ENCODE measurements at places on chromosomes 1 and 21. TPM values are rescaled to one million over a fixed set of nuclear protein-coding genes. Genes with fewer than 3 reads are reported as not detected.

Gene THEM5
- total RNA-seq = not detected

Gene DHX9
- total RNA-seq = 111 TPM

Gene FMO5
- total RNA-seq = 2.5 TPM

Gene SPTA1
- total RNA-seq = 0.55 TPM

Gene LRRC38
- total RNA-seq = not detected

Gene ASAP3
- 37.6 TPM for total RNA-seq

Gene S100A6
- total RNA-seq = 1,184 TPM

Gene CXADR
- total RNA-seq = 0.74 TPM

Gene RLF
- 13.1 TPM for total RNA-seq

Gene IL22RA1
- total RNA-seq = not detected

Gene PHTF1
- 14.7 TPM for total RNA-seq

Gene MX2
- 39.9 TPM for total RNA-seq

Gene SEC16B
- 2.9 TPM for total RNA-seq

Gene SLAMF7
- 0.64 TPM for total RNA-seq

Gene TP73
- not detected for total RNA-seq

GRCh38 chr1:203126151-203126865 is 1.2 kb upstream of the ADORA1 start:
- peak; percentile 53 for DNase-seq

DNA sequence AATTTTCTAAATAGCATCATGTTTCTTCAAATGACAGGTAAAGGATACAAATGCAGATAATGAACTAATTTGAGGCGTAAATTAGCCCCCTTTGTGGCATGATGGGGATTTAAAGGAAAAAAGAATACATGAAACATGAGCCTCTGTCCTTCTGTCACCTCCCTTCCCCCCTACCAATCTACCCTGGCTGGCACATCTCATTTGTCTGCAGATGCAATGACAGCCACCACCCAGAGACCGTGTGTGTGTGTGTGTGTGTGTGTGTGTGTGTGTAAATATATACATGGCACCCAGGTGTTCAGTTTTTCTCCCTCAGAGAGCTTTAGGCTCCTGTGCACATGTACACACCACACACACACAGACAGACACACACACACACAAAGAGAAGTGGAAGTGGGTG is 451.1 kb downstream of the RWDD3 start:
- no peak for DNase-seq

DNA sequence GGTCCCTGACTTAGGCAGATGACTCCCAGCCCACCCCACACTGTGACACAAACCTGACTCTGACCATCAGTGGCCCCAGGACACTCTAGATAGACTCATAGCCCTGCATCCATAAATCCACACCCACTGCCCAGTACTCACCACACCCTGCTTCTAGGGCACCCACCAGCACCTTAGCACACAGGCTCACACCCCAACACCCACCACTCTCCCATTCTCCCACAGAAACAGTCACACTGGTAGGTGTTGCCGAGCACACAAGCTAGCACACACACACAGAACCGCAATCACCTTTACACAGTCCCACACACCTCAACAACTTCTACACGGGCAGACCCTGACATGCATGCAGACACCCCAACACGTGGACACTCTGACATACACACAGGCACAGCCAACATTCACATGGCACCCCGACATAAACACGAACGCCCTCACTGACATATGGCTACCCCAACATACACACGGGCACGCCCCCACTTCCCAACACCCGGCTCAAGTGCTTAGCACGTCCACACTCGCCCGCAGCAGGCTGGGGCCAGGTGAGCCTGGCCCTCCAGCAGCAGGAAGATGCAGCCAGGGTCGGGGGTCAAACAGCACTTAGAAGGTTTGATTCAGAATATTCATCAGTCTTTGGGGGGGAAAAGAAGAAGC is 105.5 kb upstream of the TARDBP start:
- no peak for DNase-seq

- no peak for DNase-seq
Measured at GRCh38 chr1:174534789-174535188, 87.0 kb downstream of the GPR52 start.

DNA sequence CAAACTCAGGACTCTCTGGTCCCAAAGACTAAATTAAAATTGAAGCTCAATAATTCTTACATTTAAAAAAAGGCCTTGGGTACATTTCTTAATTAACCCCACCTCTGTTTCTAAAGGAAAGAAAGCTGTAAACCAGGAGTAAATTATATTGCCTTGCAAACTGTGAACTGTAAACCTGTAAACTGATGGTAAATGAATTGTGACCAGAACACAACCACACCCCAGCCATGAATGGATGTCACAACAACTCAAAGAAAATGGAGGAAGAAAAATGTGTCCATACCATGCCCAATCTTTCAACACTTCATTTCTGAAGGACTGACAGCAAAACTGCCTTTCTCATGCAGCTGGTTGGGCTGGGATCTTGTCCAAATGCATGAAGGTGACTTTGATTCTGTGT is 171.3 kb upstream of the C1orf87 start:
- DNase-seq = no peak

GRCh38 chr1:152901631-152902030 is 6.7 kb upstream of the IVL start:
- no peak for DNase-seq

DNA sequence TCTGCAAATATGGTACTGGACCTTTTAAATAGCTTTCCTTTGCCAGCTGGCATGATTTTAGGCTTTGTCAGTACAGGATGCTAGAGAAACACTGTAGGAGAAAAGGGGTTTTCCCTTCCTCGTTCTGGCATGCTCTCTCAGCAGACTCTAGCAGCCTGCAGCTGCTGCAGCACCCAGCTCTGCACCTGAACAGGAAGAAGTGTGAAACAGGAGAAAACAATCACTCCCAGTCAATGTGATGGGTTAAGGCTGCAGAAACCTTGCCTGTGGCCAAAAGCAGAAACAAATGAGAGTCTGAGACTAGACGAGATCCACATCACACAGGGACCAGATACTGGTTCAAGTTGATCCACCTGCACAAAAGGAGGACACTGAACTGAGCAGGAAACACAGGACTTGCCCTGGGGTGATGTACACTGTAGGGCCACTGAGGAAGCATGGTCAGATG is 21.2 kb downstream of the OVGP1 start:
- no peak for DNase-seq

- DNase-seq = no peak
Measured at GRCh38 chr1:28354121-28354520, 15.4 kb upstream of the PHACTR4 start.

- DNase-seq = no peak
Measured at GRCh38 chr1:6261615-6261995, 707 bp upstream of the GPR153 start.

GRCh38 chr1:98277118-98277517 is 356.3 kb upstream of the DPYD start:
- no peak for DNase-seq

- DNase-seq = no peak
Measured at GRCh38 chr1:199046618-199047017, 407.8 kb downstream of the PTPRC start.

GRCh38 chr1:114558544-114558943 is 22.9 kb downstream of the BCAS2 start:
- no peak for DNase-seq

DNA sequence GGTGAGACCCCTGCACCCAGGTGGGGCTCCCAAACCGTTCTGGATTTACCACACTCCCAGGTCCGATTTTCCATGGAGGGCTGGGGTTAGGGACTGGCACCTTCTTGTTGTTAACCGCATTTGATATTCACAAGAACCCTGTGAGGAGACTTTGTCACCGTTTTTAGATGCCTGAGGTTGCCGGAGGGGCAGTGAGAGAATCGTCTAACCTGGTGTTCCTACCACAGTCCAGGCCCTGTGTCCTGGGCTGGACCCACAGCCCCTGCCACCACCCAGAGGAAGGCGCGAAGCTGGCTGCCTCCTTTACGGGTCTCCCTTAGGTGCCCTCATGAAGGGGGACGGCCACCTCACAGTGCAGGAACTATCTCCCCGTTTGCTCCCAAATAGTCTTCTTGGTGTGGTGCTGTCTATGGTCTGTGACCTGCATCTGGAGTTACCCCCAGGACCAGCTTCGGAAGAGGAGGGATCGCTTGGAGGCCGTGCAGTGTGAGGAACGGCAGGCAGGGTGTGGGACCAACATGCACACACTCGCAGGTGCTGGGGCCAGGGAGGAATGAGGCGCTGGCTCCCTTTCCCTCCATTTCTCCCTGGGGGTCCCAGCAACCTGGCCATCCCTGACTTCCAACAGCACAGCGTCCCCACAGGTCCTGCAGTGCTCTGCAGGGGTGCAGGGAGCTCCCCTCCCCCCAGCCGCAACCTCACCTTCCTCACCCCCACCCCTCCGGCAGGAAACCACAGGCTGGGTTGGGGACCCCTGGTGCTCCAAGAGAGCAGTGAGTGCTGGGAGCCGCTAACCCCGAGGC is 7.0 kb downstream of the SIM2 start:
- no peak for DNase-seq

DNA sequence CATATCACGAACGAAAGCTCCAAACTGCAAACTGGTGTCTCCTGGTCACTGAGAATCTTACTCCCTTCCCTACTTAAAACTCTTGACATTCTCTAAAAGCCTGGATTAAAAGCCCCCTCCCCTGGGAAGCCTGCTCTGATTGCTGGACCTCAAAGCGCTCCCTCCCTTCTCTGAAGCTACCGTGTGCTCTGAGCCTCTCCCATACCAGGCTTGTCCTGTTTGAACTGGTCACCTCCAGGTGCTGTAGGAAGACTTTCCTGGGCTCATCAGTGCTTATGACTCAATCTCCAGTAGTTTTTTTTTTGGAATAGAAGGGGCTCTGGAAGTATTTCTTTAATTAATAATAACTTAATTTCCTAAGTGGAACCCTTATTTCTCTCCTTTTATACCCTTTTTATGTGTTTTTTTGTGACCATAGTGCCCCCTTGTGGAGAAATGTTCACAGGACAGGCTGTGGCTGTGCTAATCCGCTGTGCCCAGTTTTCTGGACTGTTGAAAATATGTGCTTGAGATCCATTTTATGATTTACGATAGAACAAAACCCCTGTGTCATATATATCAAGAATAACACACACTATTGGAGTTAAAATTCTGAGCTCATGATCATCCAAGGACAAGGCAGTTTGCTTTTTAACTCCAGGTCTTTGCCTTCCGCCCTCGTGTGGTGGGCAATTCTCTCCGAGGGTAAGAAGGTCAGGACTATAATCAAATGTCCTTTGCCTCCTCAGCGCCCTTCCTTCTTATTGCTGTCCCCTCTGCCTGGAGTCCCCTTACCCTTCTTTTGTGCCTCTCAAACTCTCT is 16.9 kb downstream of the MTARC1 start:
- DNase-seq = no peak

GRCh38 chr21:42149656-42150473 is 69.1 kb upstream of the ABCG1 start:
- peak; percentile 67 for DNase-seq

DNA sequence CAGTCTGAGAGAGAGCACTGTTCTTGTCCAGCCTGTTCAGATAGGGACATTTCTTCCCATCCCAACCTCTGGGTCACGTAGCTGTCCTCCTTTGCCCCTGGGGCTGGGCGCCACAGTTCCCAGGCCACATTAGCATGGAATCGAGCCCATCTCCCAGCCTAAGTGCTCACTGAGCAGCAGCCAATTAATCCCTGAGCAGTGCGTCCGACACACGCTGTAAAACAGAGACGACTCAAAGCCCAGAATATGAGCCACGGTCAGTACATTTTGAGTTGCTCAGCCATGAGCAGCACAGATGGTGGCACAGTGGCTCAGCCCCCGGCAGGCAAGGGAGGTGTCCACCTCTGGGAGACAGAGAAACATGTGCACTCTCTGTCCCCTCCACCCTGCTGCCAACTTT is 267.4 kb downstream of the NPHP4 start:
- DNase-seq = peak; percentile 60

DNA sequence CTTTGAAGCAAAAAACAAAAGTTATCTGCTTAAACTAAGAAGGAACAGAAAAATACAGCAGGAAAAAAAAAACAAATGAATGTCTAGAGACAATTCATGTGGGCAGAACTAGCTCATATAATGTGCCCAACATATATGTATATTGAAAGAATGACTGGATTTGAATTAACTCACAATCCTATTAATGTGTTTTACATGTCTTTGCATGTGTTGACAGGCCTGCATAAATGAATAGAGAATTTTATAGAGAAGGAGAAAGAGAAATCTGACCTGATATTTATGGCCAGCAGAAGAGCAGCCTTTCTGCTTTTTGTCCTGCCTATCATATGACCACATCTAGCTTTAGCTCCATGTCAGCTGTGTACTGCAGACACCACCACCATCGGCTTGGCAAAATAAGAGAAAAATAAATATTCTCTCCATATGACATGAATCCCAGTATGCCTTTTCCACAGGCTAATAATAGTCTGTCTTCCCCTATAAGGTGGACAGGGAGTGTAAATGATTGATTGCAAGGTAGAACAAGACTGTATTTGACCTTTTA is 171.5 kb upstream of the PALMD start:
- DNase-seq = no peak

GRCh38 chr1:19644395-19644680 is 227 bp downstream of the NBL1 start:
- no peak for DNase-seq

- no peak for DNase-seq
Measured at GRCh38 chr1:111441573-111442192, 7.4 kb downstream of the WDR77 start.

GRCh38 chr1:247924868-247925267 is at the start of gene OR2AJ1:
Gene OR2AJ1 (plus strand): TSS chr1:247924889. CDS start chr1:247933769, 8,880 bp downstream.
- DNase-seq = no peak

DNA sequence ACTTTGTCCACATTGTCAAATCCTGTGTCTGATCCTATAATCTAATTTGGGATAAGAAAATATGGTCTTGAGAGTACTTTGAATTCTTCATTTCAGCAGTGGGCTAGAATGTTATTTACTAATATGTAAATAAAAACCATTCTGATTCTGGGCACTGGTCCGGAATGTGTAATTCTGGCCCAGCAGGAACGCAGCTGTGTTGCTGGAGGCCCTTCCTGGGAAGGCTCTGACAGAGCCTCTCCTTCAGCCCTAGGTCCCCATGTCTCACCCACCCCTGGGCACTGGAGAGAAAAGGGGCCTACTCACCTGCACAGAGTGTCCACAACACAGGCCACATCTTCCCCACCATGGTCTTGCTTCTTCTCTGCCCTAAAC is 251 bp downstream of the GPA33 start:
- no peak for DNase-seq

DNA sequence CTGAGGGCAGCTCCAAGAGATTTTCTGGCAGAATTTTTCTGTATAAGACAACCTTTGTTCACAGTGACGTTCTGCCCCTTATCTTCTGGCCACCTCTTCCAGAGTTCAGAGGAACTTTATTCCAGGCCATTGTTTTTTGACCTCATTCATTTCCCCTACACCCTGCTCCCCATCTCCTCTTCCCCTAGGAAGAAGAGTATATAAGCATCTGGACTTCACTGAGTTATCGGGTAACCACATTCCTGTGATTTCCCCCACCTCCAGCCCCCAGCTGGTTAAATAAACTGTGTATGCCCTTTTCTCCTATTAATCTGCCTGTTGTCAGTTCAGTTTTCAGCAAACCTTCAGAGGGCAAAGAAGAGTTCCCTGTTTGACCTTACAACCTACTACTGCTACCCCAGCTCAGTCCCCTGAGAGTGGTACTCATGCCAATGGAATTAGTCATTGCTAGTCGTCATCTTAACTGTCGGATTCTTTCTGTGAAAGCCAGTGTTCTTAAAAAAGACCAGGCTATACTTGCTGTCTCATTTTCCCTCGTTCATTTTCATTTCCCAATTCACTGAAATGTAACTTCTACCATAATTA is 14.3 kb upstream of the ALG14 start:
- DNase-seq = no peak

- no peak for DNase-seq
Measured at GRCh38 chr1:58804853-58805565, 21.2 kb upstream of the JUN start.
